ENCODE measurements at places on chromosomes 11 and 22. TPM values are rescaled to one million over a fixed set of nuclear protein-coding genes. Genes with fewer than 3 reads are reported as not detected.

TMEM45B gene
- polyA plus RNA-seq, result 19.9 TPM

DNA sequence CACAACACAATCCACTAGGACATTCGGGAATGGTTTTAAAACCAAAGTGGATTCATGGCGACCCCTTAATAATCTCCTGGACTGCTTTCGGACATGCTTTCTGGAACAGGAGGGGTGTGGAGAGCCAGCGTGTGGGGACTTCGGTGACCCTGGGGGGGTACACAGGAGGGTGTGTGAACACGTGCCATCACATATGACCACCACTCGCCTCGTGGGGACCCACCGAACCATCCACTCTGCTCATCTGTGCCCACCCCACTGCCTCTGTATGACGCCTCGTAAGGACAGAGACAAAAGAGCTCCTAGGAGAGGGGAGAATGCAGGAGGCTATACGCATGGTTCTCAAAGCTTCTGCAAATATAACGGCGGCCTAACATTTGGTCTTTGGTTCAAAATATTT is 8.9 kb downstream of the LTO1 start:
- no peak for DNase-seq

- DNase-seq, result no peak
Measured at GRCh38 chr11:17730137-17730536, 4.4 kb upstream of the KCNC1 start.

GRCh38 chr11:31872076-31872443 is 60.9 kb upstream of the PAX6 start:
- no peak for DNase-seq

- no peak for DNase-seq
Measured at GRCh38 chr11:9562716-9563115, 10.8 kb upstream of the WEE1 start.

OR52K2 gene
- polyA plus RNA-seq, result not detected

DNA sequence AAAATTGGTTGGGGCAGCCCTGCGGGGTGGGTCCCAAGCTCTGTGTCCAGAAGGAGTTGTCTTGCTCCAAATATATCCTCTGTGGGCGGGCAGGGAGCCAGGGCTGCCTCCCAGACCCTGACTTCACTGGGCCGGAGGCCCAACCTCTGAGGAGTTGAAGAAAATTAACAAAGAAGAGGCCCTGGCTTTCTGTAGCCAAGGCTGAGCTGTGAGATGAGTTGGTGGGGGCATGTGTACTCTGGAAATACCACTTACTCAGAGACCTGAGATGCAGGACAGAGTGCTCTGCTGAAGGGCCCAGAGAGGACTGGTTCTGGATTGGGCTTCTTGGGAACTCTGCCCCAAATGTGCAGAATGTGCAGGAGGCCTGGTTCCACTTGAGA is 96.3 kb downstream of the SWAP70 start:
- no peak for DNase-seq

CBX6 gene
- polyA plus RNA-seq, result 37.5 TPM

- no peak for DNase-seq
Measured at GRCh38 chr22:46604306-46604690, 15.9 kb upstream of the GRAMD4 start.

- DNase-seq, result no peak
Measured at GRCh38 chr22:28779833-28780232, 7.3 kb downstream of the CCDC117 start.

ANKRD13D gene
- 20.8 TPM for polyA plus RNA-seq

DNA sequence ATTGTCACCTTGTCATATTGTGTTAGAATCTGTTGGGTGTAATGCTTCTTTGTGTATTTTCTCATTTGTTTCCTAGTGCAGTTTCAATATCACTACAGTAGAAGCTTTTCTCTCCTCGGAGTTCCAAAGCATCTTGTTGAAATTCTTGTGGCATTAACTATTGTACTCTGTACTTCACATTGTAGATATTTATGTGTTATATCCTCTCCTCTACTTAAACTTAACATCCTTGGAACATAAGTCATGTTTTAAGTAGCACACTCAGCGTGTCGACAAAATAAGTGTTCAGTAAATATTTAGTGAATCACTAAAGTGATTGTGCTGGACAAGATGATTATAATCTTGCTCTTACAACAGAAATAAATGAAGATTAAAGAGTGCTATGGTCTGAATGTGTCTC is 201.7 kb downstream of the ARHGAP42 start:
- DNase-seq, result no peak

SLC22A12 gene
- polyA plus RNA-seq, result 3.6 TPM

OTUB1 gene
- polyA plus RNA-seq, result 103 TPM

KCNK7 gene
- 0.21 TPM for polyA plus RNA-seq

DNA sequence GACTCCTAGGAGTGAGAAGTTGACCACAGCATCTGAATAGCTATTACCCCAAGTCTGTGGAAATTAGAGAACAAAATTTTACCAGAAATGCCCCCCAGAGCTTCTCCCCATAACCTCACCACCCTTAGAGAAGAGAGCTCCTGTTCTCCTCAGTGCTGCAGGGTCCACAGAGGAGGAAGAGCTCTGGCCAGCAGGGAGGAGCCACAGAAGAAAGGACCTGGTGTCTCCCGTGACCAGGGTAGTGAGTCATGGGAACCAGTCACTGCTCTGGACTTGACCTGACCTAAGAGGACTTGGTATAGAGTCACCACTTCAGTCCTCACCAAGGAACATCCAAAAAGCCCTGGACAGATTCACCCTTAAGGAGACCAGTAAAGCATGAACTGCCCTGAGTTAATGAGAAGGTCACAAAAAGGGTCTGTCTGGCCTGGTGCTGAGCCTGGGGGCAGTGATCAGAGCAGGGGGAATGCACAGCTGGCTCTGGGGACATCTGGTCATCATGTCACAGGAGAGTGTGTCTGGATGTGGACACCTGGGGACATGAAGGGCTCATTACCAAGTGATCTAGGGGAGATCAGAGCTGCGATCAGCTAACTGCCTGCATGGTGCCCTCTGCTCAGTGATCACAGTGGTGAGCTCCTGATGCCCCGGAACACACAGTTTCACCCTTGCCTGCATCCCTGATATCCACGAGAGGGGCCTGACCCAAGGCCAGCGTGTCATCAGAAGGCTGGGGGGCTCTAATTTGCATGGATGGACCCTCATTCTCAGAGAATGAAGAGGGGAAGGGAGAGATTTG is 103.3 kb upstream of the TOP3B start:
- DNase-seq, result no peak

OR51E2 gene
- 0.52 TPM for polyA plus RNA-seq

- DNase-seq, result no peak
Measured at GRCh38 chr11:40129266-40129665, 1330.2 kb downstream of the LRRC4C start.

- no peak for DNase-seq
Measured at GRCh38 chr11:125426818-125427528, 69.1 kb downstream of the FEZ1 start.

DNA sequence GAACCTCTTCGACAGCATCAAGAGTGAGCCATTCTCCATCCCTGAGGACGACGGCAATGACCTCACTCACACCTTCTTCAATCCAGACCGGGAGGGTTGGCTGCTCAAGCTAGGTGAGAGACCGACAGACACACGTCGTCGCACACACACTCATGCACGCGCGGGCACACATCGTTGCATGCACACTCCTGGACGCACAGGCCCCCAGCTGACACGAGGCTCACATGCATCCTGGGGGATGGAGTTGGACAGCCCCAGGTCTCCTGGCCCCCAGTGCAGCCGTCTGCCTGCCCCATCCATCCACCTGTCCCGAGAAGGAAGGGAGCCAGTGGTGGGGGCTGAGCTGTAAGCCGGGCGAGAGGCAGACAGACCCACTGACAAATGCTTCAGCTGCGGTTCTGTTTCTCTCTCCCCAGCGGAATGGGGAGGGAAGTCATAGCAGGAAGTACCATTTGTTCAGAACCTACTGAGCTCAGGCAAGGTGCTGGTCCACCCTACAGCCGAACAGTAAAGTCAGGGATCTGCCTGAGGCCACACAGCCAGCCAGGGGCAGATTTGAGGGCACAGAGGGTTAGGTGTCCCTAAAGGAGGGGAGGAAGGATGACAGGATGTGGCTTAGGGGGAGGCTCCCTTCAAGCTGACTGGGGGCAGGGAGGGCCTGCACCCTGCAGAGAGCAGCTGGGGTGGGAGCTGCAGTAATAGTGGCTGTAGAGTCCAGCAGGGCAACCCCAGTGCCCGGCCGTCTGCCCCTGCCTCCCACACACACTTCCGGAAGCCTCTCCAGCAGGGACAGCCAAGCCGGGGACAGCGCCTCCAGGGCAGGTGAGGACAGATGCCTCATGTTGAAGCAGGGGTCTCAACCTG is 27.1 kb downstream of the CYTH4 start:
- DNase-seq, result no peak

PITPNM1 gene
- polyA plus RNA-seq, result 23.8 TPM

APOA4 gene
- polyA plus RNA-seq, result not detected

Data from right renal cortex interstitium (tissue), 3 donors.